Activated gamma-delta T cell treated with anti-CD3 and anti-CD28 coated beads, Interleukin-2, amount 50 U/mL, for 16 hours (primary cell): ENCODE measurements at places on chromosomes 4 and X.

GRCh38 chrX:134426281-134426680, 33.7 kb upstream of the HPRT1 start:
- DNase-seq: no peak

- DNase-seq: no peak
Measured at GRCh38 chrX:115268421-115268820, 21.1 kb upstream of the LUZP4 start.

- no peak for DNase-seq
Measured at GRCh38 chr4:87032884-87033533, 98.2 kb downstream of the AFF1 start.

- DNase-seq: no peak
Measured at GRCh38 chr4:723751-724530, 18.3 kb downstream of the PCGF3 start.

- no peak for DNase-seq
Measured at GRCh38 chrX:148574237-148574973, 74.0 kb downstream of the AFF2 start.

GRCh38 chr4:53784112-53784511, 192.8 kb upstream of the LNX1 start:
- DNase-seq: no peak

DNA sequence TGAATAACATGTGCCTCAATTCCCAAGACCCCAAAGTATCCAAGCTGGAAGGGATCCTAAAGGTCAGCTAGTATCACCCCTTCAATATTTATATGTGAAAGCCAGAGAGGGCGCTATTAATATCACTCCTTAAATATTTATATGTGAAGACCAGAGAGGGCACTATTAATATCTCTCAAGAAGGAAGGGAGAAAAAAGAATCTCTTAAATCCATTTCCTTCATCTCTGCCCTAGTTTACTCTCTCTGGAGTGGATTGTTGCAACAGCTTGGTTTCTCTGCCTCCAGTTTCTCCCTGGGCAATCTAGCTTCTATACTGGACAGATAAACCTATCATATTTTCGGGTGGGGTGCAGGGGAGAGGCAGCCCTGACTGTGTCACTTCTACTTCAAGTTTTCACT, 31.6 kb upstream of the MSN start:
- no peak for DNase-seq

GRCh38 chr4:133921280-133922195, 280.1 kb downstream of the PABPC4L start:
- no peak for DNase-seq

GRCh38 chr4:129218360-129218759, 122.4 kb downstream of the C4orf33 start:
- no peak for DNase-seq

GRCh38 chr4:173171987-173172386, 3.4 kb downstream of the GALNT7 start:
- DNase-seq: no peak

GRCh38 chr4:152594978-152595925, 59.4 kb upstream of the FBXW7 start:
- DNase-seq: no peak

DNA sequence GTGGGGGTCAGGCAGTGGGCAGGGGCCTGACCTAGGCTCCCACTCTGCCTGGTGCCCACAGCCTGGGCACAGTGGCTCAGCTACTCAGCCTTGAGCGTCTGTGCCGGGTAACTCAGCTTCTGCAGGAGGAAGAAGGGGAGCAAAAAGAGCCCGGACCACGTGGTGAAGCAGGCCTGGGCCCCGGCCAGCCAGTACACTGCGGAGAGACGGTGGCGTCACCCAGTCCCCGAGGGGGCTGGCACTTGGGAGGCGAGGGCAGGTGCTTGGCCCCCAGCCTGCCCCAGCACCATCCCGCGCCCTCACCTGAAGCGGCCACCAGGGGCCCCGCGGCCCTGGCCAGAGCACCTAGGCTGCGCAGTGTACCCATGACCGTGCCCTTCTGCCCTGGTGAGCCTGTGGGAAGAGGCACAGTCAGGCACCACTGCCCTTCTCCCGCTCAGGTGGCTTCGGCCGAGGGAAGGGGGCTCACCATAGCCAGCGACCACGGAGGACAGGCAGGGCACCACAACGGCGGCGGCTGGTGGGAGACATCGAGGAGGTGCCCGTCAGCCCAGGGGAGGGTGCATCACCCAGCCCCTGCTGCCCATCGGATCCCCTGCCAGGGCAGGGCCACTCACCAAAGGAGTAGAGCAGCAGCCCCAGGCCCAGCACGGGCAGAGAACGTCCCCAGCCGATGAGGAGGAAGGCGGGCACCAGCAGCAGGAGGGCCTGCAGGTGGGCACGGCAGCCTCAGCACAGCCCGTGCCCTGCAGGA, 32.3 kb downstream of the NOP14 start:
- no peak for DNase-seq

DNA sequence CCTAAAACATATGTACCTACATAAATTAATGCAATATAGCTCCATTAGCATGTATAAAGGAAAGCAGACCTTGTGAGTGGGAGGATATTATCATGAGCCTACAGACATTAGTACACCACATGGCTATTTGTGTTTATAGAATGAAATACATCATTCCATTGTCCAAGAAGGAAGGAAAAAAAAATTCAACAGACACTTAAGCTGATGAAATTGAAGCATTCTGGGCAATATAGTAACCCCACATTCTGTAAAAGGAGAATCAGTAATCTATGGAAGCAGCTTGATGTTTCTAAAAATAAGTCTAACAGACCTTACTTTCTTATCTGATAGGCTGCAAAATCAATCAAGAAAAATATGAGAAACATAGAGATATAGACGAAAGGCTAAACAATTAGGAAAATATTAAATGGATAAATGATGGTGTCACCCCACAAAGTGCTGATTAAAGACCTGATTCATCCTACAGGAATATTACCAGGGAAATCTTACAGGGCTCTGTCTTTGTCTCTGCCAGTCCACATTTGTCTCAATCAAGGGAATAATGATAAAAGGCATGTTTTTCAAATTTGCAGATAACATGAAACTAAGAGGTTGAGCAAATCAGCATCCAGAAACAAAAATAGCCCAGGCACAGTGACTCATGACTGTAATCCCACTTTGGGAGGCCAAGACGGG, 76.8 kb downstream of the COMMD8 start:
- DNase-seq: no peak

DNA sequence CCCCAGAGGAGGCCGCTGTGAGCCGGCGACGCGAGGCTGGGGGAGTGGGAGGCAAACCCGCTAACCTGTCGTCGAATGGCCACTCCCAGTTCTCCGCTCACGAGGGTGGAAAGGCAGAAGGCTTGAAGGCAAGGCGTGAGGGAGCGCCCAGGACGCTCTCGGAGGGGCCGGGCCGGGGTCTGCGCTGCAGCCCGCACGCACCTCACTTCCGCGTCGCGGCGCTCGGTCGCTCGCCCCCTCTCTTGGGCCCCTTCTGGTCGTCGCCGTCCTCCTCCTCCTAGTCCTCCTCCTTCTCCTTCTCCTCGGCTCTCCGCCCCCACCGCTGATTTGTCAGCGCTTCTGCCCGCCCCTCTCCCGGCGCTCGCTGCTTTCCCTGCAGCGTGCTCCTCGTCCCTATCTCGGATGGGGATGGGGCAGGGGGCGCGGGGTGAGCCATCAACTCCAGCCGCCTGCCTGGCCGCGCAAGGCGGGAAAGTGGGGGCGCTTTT, at the start of gene SNCA:
Gene SNCA, minus strand, starts transcription at position 265 of the 488 bp plus-strand sequence. CDS start 1,494 bp downstream, outside the sequence.
- DNase-seq: no peak

DNA sequence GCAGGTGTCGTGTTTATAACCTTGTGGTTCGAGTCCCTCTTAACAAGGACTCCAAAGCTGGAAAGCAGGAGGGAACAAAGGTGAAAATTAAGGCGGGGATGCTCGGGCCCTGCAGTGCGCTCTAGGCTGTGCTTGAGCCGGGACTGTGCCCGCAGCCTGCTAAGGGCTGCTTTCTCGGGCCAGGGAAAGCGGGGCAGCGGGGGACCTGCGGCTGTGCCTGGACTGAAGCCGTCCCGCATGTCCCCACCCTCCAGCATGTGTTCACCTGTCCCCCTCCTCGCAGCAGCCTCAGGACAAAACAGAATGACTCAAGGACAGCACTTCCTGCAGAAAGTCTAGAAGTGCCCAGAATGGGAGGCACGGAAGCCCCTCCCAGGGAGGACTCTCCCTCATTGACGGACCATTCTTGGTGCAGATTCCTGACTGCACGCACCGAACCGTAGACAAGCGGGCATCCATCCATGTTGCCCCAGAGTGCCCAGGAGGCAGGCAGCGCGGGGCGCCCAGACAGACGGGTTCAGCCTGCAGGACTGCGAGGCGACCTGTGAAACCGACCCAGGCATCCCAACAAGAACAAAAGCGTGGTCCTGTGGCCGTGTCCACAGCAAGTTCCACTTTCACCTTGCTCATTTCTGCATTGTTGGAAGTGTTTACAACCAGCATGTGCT, 342.9 kb downstream of the MAGEB5 start:
- DNase-seq: no peak

- no peak for DNase-seq
Measured at GRCh38 chr4:8861576-8862295, 9.9 kb downstream of the HMX1 start.

DNA sequence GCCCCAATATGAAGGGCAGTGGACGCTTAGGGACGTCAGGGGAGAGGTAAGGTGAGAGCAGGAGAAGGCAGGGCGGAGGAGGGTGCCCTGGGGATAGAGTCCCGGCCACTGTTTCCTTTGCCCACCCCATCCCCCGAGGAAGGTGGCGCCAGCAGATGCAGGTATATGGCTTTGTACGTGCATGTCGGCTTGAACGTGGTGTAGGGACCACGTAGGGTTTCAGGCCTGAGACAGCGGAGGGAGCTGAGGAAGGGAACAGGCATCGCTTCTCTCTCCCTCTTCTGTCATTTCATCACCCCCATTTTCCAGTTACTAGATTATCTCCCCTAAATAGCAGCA, 97.9 kb downstream of the PHKA2 start:
- no peak for DNase-seq

DNA sequence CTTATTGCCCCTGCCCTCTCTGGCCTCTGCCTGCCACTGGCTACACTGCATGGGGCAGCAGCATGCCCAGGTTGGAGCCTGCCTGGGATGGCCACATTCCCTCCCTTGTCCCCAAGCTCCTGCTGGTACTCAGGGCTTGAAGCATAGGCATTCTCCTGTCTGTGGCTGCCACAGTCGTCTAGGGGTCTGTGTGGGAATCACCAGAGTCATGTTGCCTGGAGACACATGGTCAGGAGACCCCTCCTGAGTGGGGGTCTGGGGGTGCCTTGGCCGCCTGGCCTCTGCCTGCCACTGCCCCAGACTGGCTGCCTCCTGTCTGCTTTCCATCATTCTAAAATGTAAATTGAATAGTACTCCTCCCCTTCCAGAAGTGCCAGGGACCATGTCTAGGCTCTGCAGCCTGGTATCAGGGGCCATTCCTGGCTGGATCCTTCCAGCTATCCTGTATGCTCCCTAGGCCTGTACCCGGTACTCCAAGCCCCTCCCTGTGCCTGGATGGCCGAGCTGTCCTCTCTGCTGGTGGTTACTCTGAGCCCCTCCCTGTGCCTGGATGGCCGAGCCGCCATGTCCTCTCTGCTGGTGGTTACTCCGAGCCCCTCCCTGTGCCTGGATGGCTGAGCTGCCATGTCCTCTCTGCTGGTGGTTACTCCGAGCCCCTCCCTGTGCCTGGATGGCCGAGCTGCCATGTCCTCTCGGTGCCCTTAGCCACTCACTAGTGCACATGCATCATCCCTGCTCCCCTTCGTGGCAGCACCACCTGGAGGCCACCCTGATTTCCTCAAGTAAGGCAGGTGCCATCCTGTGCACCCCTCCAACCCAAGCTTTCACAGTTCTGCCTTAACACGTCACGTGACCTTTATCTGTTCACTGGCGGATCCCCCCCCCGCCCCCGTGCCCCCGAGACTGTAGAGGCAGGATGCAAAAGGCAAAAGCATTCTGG, 5.5 kb upstream of the NKX1-1 start:
- DNase-seq: no peak

DNA sequence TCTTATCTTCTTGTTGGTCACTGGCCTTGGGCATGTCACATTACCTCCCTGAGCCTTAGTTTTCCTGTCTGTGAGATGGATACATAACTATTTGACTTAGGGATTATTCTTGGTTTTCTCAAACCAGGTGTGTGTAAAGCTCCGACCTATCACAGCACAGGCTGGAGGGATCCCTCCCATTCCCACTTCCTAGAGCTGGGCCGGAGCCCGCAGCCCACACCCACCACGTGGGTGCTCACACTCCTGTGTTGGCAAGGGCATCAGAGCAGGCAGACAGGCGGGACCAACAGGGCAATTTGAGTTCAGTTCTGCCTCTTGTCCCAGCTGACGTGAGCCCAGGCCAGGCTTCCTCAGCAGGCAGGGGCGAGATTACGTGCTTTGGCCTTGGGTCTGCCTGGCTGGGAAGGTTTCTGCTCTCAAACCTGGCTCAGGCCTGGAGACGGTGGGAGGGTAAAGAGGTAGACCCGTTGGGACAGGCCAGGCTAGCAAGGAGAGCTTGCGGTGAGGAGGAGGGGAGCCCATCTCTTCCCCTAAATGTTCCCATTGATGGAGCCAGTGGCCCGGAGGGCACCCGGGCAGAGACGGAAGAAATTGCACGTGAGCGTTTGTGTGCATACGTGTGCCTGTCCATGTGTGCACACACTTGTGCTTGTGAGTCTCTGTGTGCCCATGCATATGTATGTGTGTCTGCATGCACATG, 734 bp upstream of the SH3TC1 start:
- no peak for DNase-seq

DNA sequence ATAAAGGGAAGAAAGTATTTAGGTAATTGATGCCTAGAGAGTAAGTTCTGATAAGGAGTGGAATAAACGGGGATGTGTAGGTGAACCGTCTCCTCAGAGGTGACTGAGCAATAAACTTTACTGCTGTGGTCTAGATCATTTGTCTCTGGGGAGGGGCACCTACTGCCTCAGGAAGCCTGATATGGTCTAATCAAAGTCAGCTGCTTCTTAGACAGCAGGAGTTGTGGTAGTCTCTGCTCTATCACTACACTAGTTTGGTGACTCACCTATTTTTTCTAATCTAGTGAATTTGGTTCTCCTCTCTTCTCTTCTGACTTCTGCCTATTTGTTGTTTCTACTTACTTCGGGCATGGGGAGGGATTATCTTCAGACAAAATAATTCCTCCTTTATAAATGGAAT, 95.1 kb upstream of the STIM2 start:
- DNase-seq: no peak

DNA sequence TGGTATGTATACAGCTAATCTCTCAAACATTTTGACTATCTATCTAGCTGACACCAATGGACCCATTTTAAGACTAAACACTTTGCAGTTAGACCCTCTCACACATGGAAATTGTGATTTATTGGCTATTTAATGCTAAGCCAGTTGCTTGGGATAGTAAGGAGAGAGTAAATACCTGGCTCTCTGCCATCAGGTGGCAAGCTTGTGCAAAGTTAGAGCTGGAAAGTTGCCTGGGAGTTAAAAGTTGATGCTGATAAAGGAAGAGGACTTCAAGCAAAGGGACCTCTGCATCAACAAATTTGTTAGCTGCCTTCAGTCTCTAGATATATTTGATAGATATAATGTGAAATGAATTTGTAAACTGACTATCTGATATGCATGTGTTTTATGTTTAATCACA, 61.1 kb downstream of the PACRGL start:
- no peak for DNase-seq

GRCh38 chr4:11471618-11472017, 42.9 kb upstream of the HS3ST1 start:
- DNase-seq: peak; percentile 20

- no peak for DNase-seq
Measured at GRCh38 chrX:139304471-139304870, 226.1 kb upstream of the F9 start.
